ENCODE measurements at places on chromosomes 7 and 10. TPM values are rescaled to one million over a fixed set of nuclear protein-coding genes. Genes with fewer than 3 reads are reported as not detected.

GRCh38 chr10:12796401-12797160 lies 204.9 kb downstream of the CCDC3 start:
- DNase-seq: no peak

DNA sequence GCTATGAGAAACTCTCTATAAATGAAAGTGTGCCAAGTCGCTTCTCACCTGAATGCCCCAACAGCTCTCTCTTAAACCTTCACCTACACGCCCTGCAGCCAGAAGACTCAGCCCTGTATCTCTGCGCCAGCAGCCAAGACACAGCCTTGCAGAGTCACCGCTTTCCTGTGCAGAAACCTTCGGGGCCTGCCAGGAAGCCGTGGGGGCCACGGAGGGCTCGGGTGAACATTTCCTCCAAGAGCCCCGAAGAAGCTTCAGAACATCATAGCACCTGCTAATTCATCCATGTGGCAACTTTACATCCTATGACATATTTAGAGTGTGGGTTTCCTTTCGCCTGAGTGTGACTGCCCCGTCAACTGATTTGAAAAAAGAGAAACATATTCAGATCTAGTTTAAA lies 55.7 kb upstream of the PRSS58 start:
- no peak for DNase-seq

PIK3CG gene
- polyA plus RNA-seq: 0.28 TPM

DNA sequence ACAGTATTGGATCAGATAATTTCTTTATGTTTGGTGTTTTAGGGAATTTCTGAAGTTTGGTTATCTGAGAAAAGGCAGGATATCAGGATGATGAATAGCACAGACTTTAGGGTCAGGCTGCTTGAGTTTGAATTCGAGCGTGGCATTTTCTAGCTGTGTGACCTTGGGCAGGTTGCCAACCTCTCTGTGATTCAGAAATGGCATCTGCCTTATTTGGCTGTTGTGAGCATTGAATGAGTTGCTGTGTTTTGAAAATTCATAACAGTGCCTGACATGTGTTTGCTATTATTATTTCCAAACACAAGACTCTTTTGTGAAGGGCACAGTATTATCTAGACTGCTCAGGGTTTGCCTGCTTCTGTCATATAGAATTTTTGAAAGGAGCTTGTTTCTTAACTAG lies 66.9 kb downstream of the NXPH1 start:
- DNase-seq: no peak

ARL3 gene
- polyA plus RNA-seq: 19.3 TPM

DNA sequence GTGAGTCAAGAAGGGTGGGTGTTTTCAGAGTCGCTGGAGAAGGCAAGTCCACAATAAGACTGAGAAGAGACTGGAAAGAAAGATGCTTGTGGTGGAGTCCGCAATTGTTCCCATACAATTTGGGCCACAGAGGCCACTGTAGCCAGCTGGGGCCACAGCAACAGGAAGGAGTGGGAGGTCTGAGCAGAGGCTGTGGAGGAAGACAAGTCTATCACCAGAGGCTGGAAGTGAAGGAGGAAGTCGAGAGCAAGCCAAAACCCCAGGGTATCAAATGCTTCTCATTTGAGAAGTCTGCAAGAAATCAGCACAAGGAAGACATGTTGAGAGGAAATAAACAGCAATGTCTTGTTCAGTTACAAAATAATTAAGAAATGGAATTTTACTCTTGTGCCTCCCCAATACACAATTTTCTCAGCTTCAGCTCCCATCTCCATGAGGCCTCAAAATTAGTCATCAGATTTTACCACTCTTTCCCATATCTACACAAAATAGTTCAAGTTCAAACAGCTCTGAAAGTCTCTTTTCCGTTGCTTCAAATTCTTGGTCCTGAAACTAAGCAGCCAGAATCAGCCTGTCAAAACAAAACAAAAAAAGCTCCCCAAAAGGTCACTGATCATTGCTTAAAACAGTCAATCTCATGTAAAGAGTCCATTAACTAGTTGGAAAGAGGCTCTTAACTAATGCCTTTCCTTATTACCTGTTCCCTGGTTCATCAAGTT lies 31.6 kb downstream of the SLC16A12 start:
- DNase-seq: no peak
